ENCODE measurements at places on chromosomes 1 and 21.

DNA sequence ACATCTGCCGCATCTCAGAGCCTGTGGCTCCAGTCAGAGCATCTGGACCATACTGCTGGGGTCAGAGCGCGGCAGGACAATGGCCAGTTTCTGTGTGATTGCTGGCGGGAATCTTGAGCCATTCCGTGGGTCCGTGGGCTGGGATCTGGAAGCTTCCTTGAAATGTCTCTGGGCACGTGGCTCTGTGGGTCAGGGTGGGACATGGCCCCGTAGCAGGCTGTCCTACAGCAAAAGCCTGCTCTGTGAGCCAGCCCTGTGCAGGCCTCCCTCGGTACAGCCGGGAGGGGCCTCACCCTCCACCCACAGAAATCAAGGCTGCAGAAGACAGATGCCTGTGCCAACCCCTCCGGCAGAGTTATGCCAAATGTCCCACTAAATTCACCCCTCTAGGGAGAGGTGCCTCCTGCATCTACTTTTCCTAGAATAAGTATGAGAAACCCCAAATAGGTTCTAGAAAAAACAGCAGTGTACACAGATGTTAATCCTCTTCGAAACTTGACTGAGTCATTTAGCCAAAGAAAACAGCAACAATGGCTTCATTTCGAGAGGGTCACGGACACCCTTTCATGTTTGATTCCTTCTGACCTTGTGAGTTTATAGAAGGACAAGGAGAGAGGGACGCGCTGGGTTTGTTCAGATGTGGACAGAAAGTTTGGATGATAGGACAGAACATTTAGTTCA lies 27.8 kb downstream of the COL18A1 start:
- no peak for DNase-seq

DNA sequence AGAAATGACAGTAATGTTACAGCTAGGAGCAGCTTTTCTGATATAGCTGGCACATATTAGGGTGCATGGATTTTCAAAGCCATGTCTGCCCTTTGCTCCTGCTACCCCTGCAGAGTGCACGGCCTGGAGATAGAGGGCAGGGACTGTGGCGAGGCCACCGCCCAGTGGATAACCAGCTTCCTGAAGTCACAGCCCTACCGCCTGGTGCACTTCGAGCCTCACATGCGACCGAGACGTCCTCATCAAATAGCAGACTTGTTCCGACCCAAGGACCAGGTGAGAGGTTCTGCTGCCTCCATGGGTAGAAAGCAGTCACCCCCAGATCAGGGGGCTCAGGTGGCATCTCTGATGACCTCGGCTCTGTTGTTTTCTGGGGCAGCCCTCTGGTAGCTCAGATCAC lies 9.8 kb downstream of the MTARC1 start:
- DNase-seq = no peak

DNA sequence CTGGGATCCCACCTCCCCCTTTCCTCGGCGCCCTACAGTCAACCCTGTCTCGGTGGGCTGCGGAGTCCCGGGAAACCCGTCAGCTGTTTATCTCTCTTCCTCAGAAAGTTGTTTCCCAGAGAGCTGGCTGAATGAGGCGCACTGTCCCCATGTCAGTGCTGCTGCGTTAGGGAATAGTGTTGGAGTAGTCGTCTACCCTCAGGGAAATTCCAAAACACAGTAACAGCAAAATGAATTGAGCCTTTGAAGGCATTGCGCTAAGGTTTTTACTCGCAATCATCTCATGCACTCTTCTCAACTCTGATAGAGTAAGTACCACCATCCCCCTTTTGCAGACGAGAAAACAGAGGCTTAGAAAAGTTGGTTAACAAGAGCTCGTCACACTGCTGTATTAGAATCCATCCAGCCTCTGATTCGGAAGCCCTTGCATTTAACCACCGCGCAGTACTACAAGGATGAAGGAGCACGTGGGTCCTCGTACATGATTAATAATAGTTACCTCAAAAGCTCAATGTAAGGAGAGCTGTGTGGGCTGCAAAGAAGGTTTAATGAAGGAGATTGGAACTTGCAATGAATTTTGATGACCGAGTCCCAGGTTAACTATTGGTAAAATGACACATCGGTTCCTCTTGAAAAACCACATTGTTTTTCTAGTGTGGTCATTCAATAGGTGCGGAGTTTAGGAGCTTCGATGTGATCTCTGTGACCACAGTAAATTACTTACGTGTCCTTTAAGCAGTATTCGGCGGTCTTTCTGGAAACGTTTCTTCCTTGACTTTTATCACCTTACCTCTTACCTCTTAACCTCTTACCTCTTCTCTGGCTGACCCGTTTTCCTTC lies 788 bp upstream of the EDEM3 start:
- DNase-seq = peak; percentile 72

GRCh38 chr1:2856676-2857375 lies 55.3 kb upstream of the TTC34 start:
- no peak for DNase-seq

GRCh38 chr1:202144402-202145067 lies at the start of gene ARL8A:
TSS of gene ARL8A (minus strand) at chr1:202144737. CDS start at chr1:202144572, 165 bp downstream.
- DNase-seq = peak; percentile 81
